ENCODE measurements at places on chromosomes 1 and 21. TPM values are rescaled to one million over a fixed set of nuclear protein-coding genes. Genes with fewer than 3 reads are reported as not detected.

Gene MAD2L2
- 310 TPM for total RNA-seq

DNA sequence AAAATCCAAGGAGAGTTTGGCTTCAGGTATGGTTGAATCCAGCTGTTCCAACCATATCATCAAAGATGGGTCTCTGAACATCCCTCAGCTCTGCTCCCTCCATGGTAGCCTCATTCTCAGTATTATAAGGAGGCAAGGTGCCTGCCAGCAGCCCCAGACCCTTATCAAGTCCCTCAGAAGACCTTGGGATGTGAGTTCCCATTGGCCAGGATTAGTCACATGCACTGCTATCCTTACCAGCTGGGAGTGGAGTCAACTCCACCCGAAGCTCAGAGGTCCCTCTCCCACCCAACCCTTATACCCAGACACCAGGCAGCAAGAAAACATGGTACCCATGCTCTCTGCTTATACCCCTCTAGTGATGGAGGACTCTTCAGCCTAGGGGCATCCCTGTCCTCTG, 153.7 kb upstream of the ZBTB40 start:
- no peak overlapping the region for H3K4me3 ChIP-seq
- H3K4me1 ChIP-seq, result no peaks in the 10 kb centered on the region
- no peak overlapping the region for H3K27ac ChIP-seq

- DNase-seq, result no peak
- H3K27me3 ChIP-seq, result peaks cover 9% of the 10 kb centered on the region
Observed at GRCh38 chr1:157110686-157111085, 11.1 kb upstream of the ETV3L start.

Gene MYOG
- total RNA-seq, result not detected

GRCh38 chr1:24635195-24635843, 7.8 kb upstream of the SRRM1 start:
- H3K27ac ChIP-seq, result no peak overlapping the region
- no peaks in the 10 kb centered on the region for H3K36me3 ChIP-seq
- no peak overlapping the region for H3K4me3 ChIP-seq
- DNase-seq, result no peak
- no peaks in the 10 kb centered on the region for H3K4me1 ChIP-seq

Gene OLFML2B
- 8.4 TPM for total RNA-seq

- no peaks in the 10 kb centered on the region for H3K27me3 ChIP-seq
- no peaks in the 10 kb centered on the region for H3K4me1 ChIP-seq
- DNase-seq, result no peak
Observed at GRCh38 chr21:37118187-37118826, 45.3 kb downstream of the TTC3 start.

Gene MMEL1
- not detected for total RNA-seq

- no peak overlapping the region for H3K4me3 ChIP-seq
- H3K4me1 ChIP-seq, result no peaks in the 10 kb centered on the region
- no peak overlapping the region for H3K27ac ChIP-seq
- no peaks in the 10 kb centered on the region for H3K27me3 ChIP-seq
- H3K36me3 ChIP-seq, result no peaks in the 10 kb centered on the region
Observed at GRCh38 chr1:160546942-160547341, 23.9 kb upstream of the SLAMF6 start.

Data from H1 (cell line).